ENCODE measurements at places on chromosomes 2 and 18. TPM values are rescaled to one million over a fixed set of nuclear protein-coding genes. Genes with fewer than 3 reads are reported as not detected.

Gene HRH4
- not detected for polyA plus RNA-seq

Gene FEV
- not detected for polyA plus RNA-seq

Gene GAD1
- polyA plus RNA-seq = not detected

Gene GNLY
- 11.7 TPM for polyA plus RNA-seq

Gene CCL20
- polyA plus RNA-seq = not detected

Gene SERPINB10
- polyA plus RNA-seq = not detected

Gene DES
- polyA plus RNA-seq = not detected

Gene PARD6G
- not detected for polyA plus RNA-seq

Gene WNT6
- 0.44 TPM for polyA plus RNA-seq

Gene UGT1A3
- polyA plus RNA-seq = not detected

Gene CD8A
- polyA plus RNA-seq = not detected

Gene EGR4
- 0.49 TPM for polyA plus RNA-seq

Gene AQP12B
- not detected for polyA plus RNA-seq

GRCh38 chr18:72460210-72460680 is 83.9 kb downstream of the CBLN2 start:
- H3K27ac ChIP-seq = no peak overlapping the region
- H3K4me3 ChIP-seq = no peak overlapping the region
- no peaks in the 10 kb centered on the region for H3K36me3 ChIP-seq
- no peaks in the 10 kb centered on the region for H3K27me3 ChIP-seq
- H3K4me1 ChIP-seq = no peaks in the 10 kb centered on the region

GRCh38 chr2:96844405-96844808 is 586 bp upstream of the ANKRD23 start:
- no peak for DNase-seq
- H3K27ac ChIP-seq = no peak overlapping the region
- H3K27me3 ChIP-seq = no peaks in the 10 kb centered on the region
- no peaks in the 10 kb centered on the region for H3K36me3 ChIP-seq
- H3K4me3 ChIP-seq = no peak overlapping the region
- H3K4me1 ChIP-seq = peaks cover 31% of the 10 kb centered on the region

- H3K27ac ChIP-seq = peak overlapping the region; percentile 95
- H3K27me3 ChIP-seq = no peaks in the 10 kb centered on the region
- H3K4me1 ChIP-seq = peaks cover 7% of the 10 kb centered on the region
- no peak overlapping the region for H3K4me3 ChIP-seq
- DNase-seq = no peak
Measured at GRCh38 chr2:157326698-157327097, 1.1 kb upstream of the ERMN start.

- peaks cover 5% of the 10 kb centered on the region for H3K36me3 ChIP-seq
- peaks cover 16% of the 10 kb centered on the region for H3K4me1 ChIP-seq
- no peak overlapping the region for H3K4me3 ChIP-seq
- DNase-seq = no peak
- no peak overlapping the region for H3K27ac ChIP-seq
Measured at GRCh38 chr2:36466135-36466534, 110.6 kb downstream of the CRIM1 start.

DNA sequence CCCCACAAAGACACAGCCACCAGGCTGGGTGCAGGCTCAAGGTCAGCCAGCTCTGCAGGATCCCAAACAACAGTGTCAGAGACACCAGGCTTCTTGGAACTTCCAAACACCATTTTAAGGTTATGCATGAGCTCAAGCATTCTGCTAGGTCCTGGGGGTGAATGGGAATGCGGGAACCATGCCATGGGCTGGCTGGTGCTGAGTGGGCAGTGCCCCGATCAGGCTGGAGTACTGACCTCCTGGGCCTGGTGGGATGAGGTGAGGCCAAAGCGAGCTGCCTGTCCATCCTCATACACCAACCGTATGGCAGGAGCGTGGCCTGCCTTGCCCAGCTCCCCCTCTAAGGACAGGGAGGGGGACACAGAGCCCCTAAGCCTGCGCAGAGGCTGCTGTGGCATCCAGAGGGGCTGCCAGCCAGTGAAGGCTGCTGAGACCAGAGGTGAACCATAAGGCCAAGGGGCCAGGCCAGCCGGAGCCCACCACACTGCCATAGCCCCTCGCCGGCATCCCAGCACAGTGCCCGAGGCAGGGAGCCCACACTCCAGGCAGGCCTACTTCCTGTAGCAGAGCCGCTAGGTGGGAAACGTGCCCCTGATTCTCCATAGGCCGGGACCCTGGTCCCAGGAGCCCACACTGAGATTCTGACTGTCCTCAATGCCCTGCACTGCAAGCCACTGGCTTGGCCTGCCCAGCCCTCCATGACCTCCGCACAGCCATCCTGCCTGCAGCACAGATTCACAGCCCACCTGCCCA is 135.0 kb downstream of the HDAC4 start:
- no peak overlapping the region for H3K27ac ChIP-seq
- H3K27me3 ChIP-seq = peaks cover 73% of the 10 kb centered on the region
- H3K4me1 ChIP-seq = peaks cover 60% of the 10 kb centered on the region
- H3K4me3 ChIP-seq = peak overlapping the region; percentile 78
- DNase-seq = no peak

GRCh38 chr2:12714391-12715221 is 2.1 kb upstream of the TRIB2 start:
- no peak for DNase-seq
- H3K27ac ChIP-seq = no peak overlapping the region
- peak overlapping the region; percentile 42 for H3K4me3 ChIP-seq
- H3K4me1 ChIP-seq = peaks cover 37% of the 10 kb centered on the region

DNA sequence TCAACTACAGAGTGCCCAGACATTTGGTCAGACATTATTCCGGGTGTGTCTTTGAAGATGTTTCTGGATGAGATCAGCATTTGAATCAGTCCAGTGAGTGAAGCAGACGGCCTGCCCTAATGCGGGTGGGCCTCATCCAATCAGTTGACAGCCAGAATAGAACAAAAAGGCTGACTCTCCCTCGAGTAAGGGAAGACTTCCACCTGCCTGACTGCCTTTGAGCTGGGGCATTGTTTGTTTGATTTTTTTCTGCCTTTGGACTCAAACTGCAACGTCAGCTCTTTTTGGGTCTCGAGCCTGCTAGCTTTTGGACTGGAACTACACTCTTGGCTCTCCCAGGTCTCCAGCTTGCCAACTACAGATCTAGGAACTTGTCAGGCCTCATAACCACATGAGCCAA is 111.7 kb upstream of the AGAP1 start:
- H3K27ac ChIP-seq = no peak overlapping the region
- H3K36me3 ChIP-seq = no peaks in the 10 kb centered on the region
- H3K4me1 ChIP-seq = no peaks in the 10 kb centered on the region
- no peak overlapping the region for H3K4me3 ChIP-seq

DNA sequence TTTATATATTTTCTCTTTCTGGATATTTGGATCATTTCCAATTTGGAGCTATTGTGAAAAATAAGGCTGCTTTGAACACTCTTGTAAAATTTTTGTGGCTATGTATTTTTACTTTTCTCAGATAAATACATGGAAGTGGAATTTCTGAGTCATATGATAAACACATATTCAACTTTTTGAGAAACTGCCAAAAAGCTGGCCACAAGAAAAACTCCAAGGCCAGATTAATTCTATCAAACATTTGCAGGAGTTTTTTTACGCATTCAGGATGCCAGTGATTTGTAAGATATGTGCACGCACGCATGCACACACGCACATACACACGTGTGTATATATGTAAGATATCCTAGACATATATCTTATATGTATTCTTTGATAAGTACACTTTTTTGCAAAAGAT is 477.5 kb upstream of the SPHKAP start:
- H3K27me3 ChIP-seq = no peaks in the 10 kb centered on the region
- H3K27ac ChIP-seq = no peak overlapping the region
- no peaks in the 10 kb centered on the region for H3K36me3 ChIP-seq
- DNase-seq = no peak

GRCh38 chr2:136359121-136359965 is 241.4 kb upstream of the CXCR4 start:
- no peaks in the 10 kb centered on the region for H3K27me3 ChIP-seq
- no peak overlapping the region for H3K4me3 ChIP-seq
- no peak for DNase-seq
- H3K4me1 ChIP-seq = peaks cover 14% of the 10 kb centered on the region
- no peak overlapping the region for H3K27ac ChIP-seq

- H3K4me3 ChIP-seq = no peak overlapping the region
- DNase-seq = no peak
- H3K27me3 ChIP-seq = no peaks in the 10 kb centered on the region
- peaks cover 12% of the 10 kb centered on the region for H3K36me3 ChIP-seq
- no peak overlapping the region for H3K27ac ChIP-seq
- peaks cover 24% of the 10 kb centered on the region for H3K4me1 ChIP-seq
Measured at GRCh38 chr2:660586-661359, 16.4 kb downstream of the TMEM18 start.

DNA sequence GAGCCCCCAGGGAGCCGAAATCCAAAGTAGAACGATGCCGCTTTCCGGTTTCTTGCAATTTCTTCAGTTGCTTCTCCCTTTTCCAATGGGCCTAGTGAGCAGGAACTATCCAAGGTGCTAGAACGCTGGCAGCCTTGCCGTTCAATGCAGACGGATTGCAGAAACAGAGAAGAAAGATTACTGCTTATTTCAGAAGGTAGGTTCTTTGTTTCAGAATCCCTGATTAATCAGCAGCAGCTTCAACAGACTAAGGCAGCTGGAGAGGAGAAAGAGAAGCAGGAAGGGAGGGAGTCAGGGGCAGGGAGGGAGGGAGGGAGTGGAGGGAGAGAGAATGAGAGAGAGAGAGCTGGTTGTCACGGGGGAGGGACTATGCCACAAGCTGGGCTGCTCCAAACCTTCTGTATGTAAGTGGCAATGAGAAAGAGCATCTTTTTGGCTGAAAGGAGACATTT is 576 bp downstream of the NYAP2 start:
- no peak overlapping the region for H3K27ac ChIP-seq
- H3K27me3 ChIP-seq = no peaks in the 10 kb centered on the region
- H3K36me3 ChIP-seq = no peaks in the 10 kb centered on the region

- H3K27me3 ChIP-seq = no peaks in the 10 kb centered on the region
- DNase-seq = no peak
- H3K4me1 ChIP-seq = no peaks in the 10 kb centered on the region
- H3K36me3 ChIP-seq = peaks cover 6% of the 10 kb centered on the region
Measured at GRCh38 chr2:127611076-127611925, 34.7 kb upstream of the GPR17 start.

GRCh38 chr2:186445506-186445905 is 40.6 kb upstream of the ZC3H15 start:
- no peak overlapping the region for H3K4me3 ChIP-seq
- no peak for DNase-seq
- H3K36me3 ChIP-seq = no peaks in the 10 kb centered on the region
- peaks cover 3% of the 10 kb centered on the region for H3K4me1 ChIP-seq

GRCh38 chr2:14358774-14359173 is 273.7 kb upstream of the LRATD1 start:
- H3K36me3 ChIP-seq = no peaks in the 10 kb centered on the region
- no peak for DNase-seq
- no peak overlapping the region for H3K4me3 ChIP-seq
- no peaks in the 10 kb centered on the region for H3K27me3 ChIP-seq

DNA sequence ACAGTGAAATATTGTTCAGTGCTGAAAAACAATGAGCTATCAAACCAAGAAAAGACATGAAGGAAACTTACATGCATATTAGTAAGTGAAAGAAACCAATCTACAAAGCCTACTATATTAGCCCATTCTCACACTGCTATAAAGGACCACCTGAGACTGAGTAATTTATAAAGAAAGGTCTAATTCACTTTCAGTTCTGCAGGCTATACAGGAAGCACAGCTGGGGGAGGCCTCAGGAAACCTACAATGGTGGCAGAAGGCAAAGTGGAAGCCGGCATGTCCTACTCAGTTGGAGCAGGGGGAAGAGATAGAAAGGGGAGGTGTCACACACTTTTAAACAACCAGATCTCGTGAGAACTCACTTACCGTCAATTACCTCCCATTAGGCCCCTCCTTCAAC is 232.1 kb downstream of the TMX3 start:
- no peaks in the 10 kb centered on the region for H3K4me1 ChIP-seq
- no peaks in the 10 kb centered on the region for H3K27me3 ChIP-seq
- no peak overlapping the region for H3K27ac ChIP-seq
- no peak overlapping the region for H3K4me3 ChIP-seq

- H3K4me1 ChIP-seq = peaks cover 38% of the 10 kb centered on the region
- H3K27me3 ChIP-seq = no peaks in the 10 kb centered on the region
- DNase-seq = no peak
- peaks cover 20% of the 10 kb centered on the region for H3K36me3 ChIP-seq
Measured at GRCh38 chr18:44904768-44905167, 224.1 kb downstream of the SETBP1 start.

DNA sequence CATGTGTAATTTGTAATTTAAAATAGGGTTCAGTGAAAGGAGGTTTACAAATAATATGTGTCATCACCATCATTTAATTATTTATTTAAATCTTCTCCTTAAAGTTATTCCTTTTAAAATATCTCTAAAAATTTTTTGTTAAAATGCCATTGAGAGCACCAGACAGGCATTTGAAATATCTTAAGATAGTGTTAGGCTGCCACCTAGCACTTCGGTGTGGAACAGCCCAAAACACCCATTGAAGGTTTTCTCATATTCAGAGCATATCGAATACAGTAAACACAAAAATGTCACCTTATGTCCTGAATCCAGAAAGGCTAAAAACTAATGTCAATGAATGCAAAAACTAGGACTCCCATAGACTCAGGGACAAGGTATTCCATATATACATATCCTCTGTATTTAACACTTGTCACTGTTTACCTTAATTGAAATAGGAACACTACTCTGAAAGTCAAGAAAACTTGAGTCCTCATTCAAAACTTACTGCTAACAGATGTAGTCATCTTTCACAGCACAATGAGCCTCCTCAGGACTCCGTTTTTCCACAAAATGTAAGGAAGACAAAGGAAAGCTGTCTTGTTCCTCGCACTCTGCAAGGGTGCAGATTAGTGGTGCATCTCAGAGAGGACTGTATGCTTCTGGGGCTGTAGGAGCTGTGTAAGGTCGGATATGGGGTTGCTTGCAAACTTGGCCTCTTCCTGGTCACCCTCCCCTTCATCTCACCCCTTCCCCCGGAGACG is 329.5 kb downstream of the PAX3 start:
- no peaks in the 10 kb centered on the region for H3K4me1 ChIP-seq
- no peaks in the 10 kb centered on the region for H3K27me3 ChIP-seq
- H3K36me3 ChIP-seq = no peaks in the 10 kb centered on the region
- no peak overlapping the region for H3K27ac ChIP-seq
- DNase-seq = no peak
- H3K4me3 ChIP-seq = no peak overlapping the region

DNA sequence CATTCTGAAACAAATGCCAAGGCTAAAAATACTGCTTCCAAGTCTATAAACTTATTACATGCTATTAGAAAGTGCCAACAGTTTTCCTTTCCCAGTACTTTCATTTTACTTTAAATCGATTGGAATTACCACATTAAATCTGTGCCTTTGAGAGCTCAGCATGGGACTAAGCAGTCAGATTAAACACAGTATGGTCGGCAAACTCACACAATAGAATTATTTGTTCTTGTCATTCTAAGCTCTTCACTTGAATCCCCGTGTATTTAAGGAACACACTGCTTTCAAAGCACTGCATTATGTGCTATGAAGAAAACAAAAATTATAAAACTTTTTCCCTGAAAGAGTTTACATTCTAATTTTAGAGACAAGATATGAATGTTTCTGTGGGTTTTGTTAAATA is 444.4 kb upstream of the SLC39A10 start:
- DNase-seq = no peak
- no peaks in the 10 kb centered on the region for H3K36me3 ChIP-seq
- H3K27me3 ChIP-seq = no peaks in the 10 kb centered on the region
- H3K4me3 ChIP-seq = no peak overlapping the region

Data from naive B cell (primary cell).